Peyer's patch (tissue), 4 donors: ENCODE measurements at places on chromosomes 1 and 21. TPM values are rescaled to one million over a fixed set of nuclear protein-coding genes. Genes with fewer than 3 reads are reported as not detected.

DNA sequence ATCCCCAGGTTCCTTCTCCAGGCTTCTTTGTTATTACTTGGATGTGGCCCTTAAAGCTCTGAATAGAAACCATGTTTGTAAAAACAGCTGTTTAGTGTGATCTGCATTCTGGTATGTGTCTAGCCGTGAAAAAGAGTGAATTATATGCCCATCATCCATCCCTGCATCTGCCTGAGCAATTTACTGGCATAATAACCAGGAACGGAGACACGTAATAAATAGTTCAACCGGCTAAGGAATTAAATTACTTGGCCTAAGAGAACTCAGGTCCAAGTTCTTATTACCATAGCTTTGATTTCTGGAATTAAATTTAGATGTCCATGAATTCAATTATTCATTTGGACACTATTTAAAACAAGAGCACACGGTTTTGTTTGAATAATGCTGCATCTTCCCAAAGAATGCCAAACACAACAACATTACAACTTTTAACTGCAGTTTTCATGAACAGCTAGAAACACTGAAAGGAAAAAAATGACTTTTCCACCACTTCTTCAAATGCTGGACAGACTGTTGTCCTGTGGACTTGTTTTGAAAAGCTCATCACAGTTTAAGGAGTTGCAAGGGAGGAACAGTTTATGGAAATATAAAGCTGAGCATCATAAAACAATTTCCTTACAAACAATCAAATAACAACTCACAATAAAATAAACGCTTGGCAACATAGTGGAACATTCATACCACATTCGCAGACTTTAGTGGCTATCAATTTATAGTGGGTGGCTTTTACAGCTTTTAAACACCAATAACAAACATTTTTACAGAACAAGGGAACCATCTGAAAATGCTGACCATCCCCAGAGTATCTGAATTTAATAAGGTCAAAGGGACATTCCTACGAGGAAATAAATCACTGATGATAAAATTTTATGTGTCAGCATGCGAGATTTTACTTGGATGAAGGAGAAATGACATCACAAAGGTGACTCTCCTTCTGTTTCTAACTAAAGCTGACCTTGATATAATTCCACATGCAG is 144.7 kb downstream of the APP start:
- no peaks in the 10 kb centered on the region for H3K27me3 ChIP-seq
- H3K36me3 ChIP-seq, result no peaks in the 10 kb centered on the region
- no peak overlapping the region for H3K4me3 ChIP-seq
- H3K27ac ChIP-seq, result no peak overlapping the region

- no peak for DNase-seq
- no peaks in the 10 kb centered on the region for H3K27me3 ChIP-seq
- no peak overlapping the region for H3K4me3 ChIP-seq
These were observed 1.5 kb downstream of the SELENOF start for GRCh38 chr1:86912281-86912900.

DNA sequence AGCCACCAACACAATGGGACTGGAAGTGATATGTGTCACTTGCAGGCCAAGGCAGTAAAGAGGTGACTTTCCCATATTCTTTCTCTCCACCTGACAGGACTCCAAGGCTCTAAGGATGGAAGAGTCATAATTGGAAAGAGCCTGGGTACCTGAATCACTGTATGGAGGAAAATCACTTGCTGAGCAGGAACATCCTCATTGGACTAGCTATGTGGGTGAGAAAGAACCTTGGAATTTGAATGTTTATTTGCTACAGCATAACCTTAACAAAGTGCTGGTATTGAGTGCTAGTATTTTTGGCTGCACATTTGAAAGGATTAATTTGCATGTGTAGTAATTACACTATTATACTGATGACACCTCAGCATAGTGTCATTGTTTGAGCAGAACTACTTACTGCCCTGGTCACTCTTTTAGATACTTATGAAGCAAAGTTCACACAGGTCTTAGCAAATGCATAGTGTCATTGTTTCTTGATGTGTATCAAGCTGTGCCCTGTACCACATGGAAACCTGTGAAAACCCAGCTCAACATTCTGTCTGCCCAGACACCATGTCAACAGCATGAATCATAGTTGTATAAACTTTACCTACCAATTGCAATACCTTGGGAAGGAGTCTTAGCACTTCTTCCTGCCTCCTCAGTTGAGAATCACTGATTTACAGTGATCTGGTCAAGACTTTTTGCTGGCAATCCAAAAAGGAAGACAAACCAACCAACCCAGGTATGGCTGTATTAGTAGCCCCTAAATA is 5.1 kb upstream of the S100A10 start:
- H3K27ac ChIP-seq, result no peak overlapping the region
- H3K4me1 ChIP-seq, result no peaks in the 10 kb centered on the region
- H3K4me3 ChIP-seq, result no peak overlapping the region

DNA sequence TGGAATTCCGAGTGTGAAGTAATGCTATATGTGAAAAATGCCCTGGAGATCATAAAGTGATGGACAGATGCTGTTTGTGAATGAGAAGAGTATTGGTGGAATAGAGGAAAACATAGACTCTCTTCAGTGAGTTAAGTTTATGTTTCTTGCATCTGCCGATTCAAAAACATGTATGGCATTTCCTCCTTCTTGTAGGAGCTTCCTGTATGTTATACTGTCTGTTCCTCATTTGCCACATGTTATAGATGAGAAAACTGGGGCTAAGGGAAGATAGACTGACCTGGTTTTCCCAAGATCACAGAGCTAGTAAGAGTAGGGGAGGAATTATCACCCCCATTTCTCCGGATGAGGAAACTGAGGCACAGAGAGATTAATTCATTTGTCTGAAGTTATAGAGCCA is 41.1 kb upstream of the IL20 start:
- no peak overlapping the region for H3K27ac ChIP-seq
- no peaks in the 10 kb centered on the region for H3K27me3 ChIP-seq
- no peak overlapping the region for H3K4me3 ChIP-seq
- H3K36me3 ChIP-seq, result no peaks in the 10 kb centered on the region

DNA sequence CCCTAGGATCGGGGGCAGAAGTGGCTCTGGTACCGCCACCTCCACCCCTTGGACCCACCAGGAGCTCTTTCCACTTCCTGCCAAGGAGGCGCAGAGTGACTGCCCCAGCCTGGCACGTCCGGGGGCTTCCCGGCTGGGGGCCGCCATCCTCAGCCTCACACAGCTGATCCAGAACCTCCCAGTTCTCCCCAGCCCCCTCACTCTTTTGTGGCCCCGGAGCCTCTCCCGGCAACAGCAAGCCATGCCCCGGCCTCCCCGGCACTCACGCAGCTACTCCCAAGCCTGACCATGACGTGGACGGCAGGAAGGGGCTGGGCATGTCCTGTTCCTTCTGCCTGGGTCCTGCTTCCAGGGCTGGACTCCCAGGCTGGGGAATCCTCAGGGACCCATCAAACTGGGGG is 17.1 kb downstream of the TP73 start:
- H3K4me1 ChIP-seq, result peaks cover 13% of the 10 kb centered on the region
- H3K36me3 ChIP-seq, result no peaks in the 10 kb centered on the region
- H3K27ac ChIP-seq, result no peak overlapping the region
- no peaks in the 10 kb centered on the region for H3K27me3 ChIP-seq

GRCh38 chr1:14822996-14823395 is 224.5 kb downstream of the KAZN start:
- no peaks in the 10 kb centered on the region for H3K27me3 ChIP-seq
- DNase-seq, result no peak
- H3K27ac ChIP-seq, result no peak overlapping the region
- no peak overlapping the region for H3K4me3 ChIP-seq
- no peaks in the 10 kb centered on the region for H3K4me1 ChIP-seq

DNA sequence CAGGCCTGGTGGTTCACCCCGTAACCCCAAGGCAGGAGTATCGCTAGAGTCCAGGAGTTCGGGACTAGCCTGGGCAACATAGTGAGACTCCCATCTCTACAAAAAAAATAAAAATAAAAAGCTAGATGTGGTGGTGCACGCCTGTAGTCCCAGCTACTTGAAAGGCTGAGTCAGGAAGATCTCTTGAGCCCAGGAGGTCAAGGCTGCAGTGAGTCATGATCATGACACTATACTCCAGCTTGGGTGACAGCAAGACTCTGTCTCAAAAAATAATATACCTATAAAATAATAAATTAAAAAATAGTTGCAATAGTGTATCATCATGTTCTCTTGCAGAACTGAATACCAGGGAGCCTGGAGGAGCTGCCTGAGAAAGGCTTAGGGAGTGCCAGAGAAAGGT is 19.9 kb upstream of the TMEM39B start:
- no peaks in the 10 kb centered on the region for H3K4me1 ChIP-seq
- no peak overlapping the region for H3K4me3 ChIP-seq
- no peak overlapping the region for H3K27ac ChIP-seq
- no peaks in the 10 kb centered on the region for H3K36me3 ChIP-seq
- DNase-seq, result no peak
- H3K27me3 ChIP-seq, result no peaks in the 10 kb centered on the region

DNA sequence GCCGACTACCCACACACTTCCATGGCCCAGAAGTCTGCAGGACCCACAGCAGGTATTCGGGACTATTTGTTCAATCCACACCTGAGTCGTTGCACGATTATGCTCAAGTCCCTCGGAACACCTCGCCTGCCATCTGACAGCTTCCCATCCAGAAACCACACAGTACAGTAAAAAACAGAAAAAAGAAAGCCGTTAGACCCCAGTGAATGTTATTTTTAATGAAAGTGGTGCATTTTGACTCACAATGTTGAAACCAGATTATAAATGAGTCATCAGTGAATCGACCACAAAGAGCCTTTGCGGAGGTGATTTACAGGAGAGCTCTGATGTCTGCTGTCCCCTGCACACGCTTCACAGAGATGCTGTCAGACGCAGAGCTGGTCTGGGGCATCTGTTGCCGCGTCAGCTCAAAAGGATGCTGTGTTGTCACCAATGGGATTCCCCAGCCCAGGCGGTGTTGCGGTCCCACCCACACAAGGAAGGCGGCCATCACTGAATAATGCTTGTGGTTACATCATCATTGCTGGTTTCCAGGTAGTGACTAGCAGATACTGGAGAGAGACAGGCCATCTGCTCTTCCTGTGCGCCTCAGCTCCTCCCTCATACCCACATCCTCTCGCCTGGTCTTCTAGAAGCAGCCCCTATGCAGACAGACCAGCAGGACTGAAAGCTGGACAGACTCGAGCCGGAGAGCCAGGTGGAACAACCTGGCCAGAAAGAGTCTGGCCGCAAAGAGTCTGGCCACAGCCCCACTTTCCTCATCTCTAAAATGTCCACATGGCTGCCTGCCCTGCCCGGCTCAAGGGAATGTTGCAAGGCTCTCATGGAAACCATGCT is 116.8 kb downstream of the TOMM20 start:
- H3K27ac ChIP-seq, result peak overlapping the region; percentile 64
- H3K4me1 ChIP-seq, result peaks cover 10% of the 10 kb centered on the region
- H3K27me3 ChIP-seq, result no peaks in the 10 kb centered on the region
- H3K4me3 ChIP-seq, result peak overlapping the region; percentile 0
- no peaks in the 10 kb centered on the region for H3K36me3 ChIP-seq
- peak; percentile 89 for DNase-seq

- H3K27me3 ChIP-seq, result no peaks in the 10 kb centered on the region
- no peaks in the 10 kb centered on the region for H3K36me3 ChIP-seq
- H3K27ac ChIP-seq, result no peak overlapping the region
- H3K4me1 ChIP-seq, result no peaks in the 10 kb centered on the region
- H3K4me3 ChIP-seq, result no peak overlapping the region
- no peak for DNase-seq
These were observed 119.7 kb downstream of the C1orf21 start for GRCh38 chr1:184506481-184506880.

DNA sequence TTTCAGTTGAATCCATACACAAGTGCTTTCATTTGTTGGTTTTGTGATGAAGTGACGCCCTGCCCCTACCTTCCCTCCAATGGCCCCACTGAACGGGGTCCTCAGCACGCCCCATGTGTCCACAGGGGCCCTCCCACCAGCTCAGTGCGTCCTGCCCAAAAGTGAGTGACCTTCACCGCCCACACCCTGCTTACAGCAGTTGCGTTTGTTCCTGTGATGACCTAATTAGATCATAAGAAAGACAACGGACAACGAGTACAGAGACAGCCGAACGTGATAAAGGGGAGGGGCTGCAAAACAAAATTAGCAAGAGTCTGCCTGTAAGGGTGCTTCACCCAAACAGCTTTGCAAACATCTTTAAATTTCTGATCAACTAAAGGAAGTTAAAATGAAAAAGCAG is 38.2 kb upstream of the RIPK4 start:
- H3K27me3 ChIP-seq, result no peaks in the 10 kb centered on the region
- H3K36me3 ChIP-seq, result no peaks in the 10 kb centered on the region
- no peak overlapping the region for H3K27ac ChIP-seq
- DNase-seq, result no peak
- no peak overlapping the region for H3K4me3 ChIP-seq
- no peaks in the 10 kb centered on the region for H3K4me1 ChIP-seq

DNA sequence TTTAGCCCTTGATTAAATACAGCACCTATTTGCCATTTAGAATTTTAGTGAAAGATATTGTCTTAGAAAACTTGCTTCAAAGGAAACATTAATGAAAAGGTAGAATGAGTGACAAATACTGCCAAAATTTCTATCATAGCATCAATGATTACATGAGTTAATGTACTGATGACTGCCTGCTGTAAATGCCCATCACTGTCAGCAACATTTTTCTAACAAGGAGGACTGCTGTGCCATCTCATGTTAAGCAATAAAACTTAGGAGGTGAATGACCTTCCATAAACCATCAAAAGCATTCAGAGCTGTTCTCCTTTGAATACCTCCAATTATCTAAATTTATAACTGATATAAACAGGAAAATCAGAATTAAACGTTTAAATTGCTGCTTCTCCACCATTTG is 54.3 kb downstream of the GRIK1 start:
- H3K27me3 ChIP-seq, result no peaks in the 10 kb centered on the region
- no peaks in the 10 kb centered on the region for H3K36me3 ChIP-seq

DNA sequence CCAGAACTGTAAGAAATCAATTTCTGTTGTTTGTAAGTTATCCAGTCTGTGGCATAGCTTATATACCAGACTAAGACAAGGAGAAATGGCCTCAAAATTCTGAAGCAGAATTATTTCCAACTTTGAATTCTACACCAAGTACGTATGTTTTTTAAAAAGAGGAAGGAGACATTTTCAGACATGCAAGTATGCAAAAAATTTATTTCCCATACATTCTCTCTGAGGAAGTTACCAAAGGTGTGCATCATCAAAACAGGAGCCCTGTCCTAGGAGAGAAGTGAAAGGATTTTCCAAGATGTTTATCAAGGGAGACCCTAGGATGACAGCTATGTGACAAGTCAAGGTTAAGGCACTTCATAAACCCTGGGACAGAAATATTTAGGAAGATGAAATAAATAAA is 49.3 kb upstream of the RABGAP1L start:
- H3K36me3 ChIP-seq, result no peaks in the 10 kb centered on the region
- no peak for DNase-seq
- H3K4me1 ChIP-seq, result no peaks in the 10 kb centered on the region
- H3K27ac ChIP-seq, result no peak overlapping the region
- H3K4me3 ChIP-seq, result no peak overlapping the region
- no peaks in the 10 kb centered on the region for H3K27me3 ChIP-seq

GRCh38 chr1:154272999-154273563 is 652 bp downstream of the HAX1 start:
- H3K27me3 ChIP-seq, result no peaks in the 10 kb centered on the region
- peak overlapping the region; percentile 73 for H3K4me3 ChIP-seq
- no peak for DNase-seq
- H3K27ac ChIP-seq, result peak overlapping the region; percentile 83

Gene XCL1
- total RNA-seq, result not detected

Gene CFAP57
- total RNA-seq, result not detected
